ENCODE measurements at places on chromosomes 3 and 15. TPM values are rescaled to one million over a fixed set of nuclear protein-coding genes. Genes with fewer than 3 reads are reported as not detected.

GRCh38 chr3:131543714-131544113 lies 40.9 kb upstream of the MRPL3 start:
- DNase-seq, result peak; percentile 83

- no peak for DNase-seq
Observed at GRCh38 chr3:5583920-5584319, 396.4 kb downstream of the EDEM1 start.

GRCh38 chr3:150242220-150242936 lies 165.7 kb upstream of the TSC22D2 start:
- no peak for DNase-seq

SERPINI2 gene
- not detected for total RNA-seq

DNA sequence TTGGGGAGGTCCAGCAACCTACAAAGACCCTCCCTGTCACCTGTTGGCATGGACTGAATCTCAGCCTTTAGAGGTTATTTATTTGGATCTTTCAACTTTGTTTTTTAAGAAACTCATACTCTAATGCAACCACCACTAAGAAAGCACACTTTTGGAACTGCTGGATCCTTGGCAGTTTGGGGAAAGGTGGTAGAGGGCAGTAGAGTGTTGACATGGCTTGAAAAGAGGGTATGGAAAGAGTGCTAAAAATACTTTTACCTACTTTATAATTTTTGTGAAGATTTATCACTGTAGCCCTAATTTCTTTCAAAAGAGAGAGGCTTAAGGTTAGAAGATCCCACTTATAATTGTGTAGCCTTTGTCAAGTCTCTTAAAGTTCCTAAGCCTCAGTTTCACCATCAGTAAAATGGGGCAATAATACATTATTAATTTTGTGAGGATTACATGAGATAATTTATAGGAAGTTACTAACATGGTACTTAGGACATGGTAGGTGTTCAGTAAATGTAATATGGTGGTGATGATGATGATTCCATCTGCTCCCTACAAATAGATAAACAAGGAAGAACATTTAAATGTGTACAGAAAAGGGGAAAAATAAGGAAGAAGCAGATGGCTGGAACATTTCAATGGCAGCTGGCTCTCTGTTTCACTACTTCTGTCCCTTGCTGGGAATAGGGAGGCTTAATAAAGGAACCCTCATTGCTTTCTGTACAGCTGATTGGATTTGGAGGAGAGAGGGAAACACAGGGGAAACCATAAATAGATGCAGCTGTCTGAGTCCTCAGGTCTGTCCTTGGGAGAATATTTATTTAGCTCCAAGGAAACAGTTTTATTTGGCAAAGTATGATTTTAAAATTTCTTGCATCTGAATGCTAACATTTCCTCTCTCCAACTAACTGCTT lies 208.4 kb upstream of the ADAMTS9 start:
- DNase-seq, result no peak

GRCh38 chr3:55893045-55893664 lies 406.0 kb upstream of the WNT5A start:
- DNase-seq, result no peak

- no peak for DNase-seq
Observed at GRCh38 chr15:89599021-89599420, 23.8 kb downstream of the TICRR start.

DNA sequence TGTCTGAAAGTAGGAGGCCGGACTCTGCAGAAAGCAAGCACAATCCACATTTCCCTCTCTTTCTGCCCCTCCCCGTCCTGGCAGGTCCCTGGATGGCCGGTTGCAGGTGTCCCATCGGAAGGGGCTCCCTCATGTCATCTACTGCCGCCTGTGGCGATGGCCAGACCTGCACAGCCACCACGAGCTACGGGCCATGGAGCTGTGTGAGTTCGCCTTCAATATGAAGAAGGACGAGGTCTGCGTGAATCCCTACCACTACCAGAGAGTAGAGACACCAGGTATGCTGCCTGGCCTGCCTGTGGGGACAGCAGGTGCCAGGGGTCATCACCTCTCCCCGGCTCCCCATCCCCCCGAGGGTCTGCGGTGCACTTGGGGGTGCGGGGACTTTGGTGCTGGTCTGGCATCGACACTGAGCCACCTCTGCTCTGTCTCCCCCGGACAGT lies 89.6 kb downstream of the AAGAB start:
- no peak for DNase-seq

BTD gene
- 11.0 TPM for total RNA-seq

DNA sequence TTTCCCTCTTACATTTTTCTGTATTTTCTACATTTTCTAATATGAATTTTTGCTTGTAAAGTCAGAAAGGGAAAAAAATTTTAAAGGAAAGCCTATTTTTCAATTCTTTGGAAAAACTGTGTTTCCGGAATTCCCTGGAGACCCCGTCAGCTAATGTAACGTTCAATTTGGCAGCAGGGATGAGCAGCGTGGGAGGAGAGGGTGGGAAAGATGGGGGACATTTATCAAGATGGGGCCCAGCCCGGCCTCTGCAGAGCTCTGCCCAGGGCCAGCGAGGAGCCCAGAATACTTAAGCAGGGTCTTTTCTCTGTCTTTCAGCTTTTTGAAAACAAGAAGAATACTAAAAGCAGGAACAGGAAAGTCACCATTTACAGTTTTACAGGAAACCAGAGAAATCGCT lies 129.0 kb downstream of the LRRK1 start:
- no peak for DNase-seq

GRCh38 chr3:114487502-114487901 lies 193.7 kb downstream of the TIGIT start:
- peak; percentile 29 for DNase-seq

DNA sequence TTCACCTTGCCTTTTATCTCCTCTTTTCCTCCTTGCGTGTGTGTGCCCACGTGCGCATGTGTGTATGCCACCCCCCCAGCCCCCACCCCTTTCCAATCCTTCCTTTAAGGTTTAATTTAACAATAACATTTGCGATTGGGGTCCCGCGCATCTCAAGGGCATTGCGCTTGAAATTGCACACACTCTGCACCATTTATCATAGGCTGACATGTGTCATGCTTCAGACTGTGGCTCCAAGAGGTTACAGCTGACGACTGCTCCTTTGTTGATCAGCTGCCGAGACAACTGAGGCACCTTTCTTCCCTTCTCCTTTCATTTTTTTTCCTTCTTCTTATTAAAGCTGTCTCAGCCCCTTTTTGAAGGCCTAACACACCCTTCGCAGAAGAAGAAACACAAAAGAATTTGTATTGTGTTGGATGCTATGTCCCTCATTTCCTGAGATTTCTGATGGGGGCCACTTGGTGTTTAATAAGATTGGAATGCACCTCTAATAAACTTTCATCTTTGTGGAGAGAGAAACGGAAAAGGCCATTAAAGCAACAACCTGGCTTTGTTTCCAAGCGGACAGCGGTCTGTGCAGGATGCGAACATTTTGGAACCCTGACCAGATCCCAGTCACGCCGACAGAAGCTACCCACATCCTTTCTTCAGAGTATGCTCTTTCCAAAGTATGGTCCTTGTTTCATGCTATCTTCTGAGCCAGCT lies 470.1 kb downstream of the MCTP2 start:
- no peak for DNase-seq

DNA sequence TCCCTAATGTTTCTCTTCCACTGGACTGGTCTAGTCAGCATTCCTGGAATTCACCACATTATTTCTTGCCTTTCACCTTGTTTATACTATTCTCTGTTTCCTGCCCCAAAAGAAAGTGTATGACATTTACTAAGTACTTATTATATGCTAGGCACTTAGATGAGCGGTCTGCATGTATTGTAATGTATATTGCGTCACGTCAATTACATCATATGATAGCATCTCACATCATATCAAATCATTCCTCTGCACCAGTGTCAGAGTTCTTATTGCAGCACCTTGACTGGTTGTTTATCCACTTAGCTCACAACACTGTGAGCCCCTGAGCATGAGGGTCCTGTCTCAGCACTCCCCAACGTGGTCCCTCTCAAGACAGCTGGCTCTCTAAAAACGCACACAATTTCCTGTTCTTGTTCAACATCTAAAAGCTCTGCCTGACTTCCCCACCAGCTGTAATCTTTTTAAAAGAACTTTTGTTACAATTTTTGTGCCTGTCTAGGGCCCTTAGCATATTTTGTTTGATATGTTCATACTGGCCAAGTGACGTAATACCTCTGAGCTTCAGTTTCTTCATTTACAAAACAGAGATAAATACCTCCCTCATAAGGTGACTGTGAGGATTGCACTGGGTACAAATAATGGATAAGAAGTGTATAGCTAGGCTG lies 58.8 kb downstream of the ARHGAP31 start:
- DNase-seq, result no peak

DNA sequence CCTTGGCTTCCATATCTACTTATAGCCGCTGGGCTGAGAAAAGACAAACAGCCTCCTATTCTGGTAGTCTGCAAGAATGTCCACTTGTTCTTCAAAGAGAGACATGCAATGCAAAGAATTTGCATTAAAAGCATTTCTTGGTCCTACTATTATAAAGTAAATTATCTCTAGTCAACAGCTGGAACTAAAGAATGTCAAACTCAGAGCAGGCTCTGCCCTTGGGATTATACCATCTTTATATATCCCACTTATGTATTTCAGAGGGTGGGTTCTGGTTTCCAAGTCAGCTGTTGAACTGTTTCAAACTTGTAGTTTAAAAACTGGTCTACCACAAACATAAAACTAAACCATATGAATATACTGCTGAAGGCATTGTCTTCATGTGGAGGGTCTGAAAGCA lies 7.0 kb upstream of the ACTC1 start:
- no peak for DNase-seq

GRCh38 chr15:67108122-67108961 lies 42.9 kb downstream of the SMAD3 start:
- no peak for DNase-seq

DNA sequence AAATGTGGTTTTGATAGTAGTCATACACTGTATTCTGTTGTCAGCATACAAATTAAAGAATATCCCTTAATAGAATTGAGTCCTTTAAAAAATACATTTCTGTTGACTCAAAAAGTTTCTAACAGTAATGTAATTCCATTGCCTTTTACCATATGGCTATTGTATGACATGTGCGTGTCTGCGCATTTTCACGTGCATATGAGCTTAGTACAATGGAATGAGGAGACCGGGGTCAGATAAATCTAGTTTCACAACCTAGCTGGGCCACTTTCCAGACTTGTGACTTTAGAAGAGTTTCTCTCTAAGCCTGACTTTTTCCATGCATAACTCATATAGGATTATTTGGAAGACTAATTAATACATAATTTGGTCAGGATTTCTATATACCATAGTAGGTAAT lies 38.7 kb downstream of the ZBTB38 start:
- no peak for DNase-seq

DNA sequence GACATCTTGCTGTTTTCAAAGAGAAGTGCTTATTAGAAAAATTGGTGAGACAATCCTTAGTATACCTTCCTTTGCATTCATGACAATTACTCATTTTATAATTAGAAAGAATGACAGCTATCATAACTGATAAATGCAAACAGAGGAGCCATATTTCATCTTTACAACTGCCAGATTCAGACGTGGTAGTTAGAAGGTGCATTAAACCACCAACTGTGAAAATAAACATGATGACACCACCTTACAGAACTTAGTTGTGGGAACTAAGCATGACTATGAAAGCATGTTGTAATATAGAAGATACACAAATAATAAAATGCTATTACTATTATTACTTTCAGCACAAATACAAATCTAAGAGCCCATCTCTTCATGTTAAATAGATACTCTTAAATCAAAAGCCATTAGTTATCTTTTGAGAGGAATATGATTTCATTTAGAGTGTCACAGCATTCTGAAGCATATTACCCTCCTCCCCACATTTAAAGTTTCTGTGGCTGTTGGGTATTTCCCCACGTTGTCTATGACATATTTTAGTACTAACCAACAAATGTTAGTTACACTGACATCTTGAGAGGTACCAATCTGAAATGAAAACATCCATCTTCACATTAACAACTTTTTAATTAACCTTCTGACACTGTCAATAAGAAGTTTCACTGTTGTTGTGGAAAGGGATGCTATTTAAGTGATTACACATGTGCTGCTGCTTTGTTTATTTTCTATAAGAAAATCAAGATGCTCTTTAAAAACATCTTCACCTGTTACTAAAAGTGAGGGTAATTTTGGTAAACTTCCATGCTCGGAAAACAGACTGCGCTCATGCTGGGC lies 163.8 kb downstream of the LSAMP start:
- DNase-seq, result no peak

PEX5L gene
- total RNA-seq, result 0.57 TPM

GRCh38 chr3:156559321-156559720 lies 4.4 kb upstream of the SSR3 start:
- no peak for DNase-seq

TLR9 gene
- total RNA-seq, result 0.17 TPM

- no peak for DNase-seq
Observed at GRCh38 chr3:110799271-110799670, 272.3 kb upstream of the NECTIN3 start.

GRCh38 chr3:43515208-43515917 lies 106.4 kb downstream of the ANO10 start:
- DNase-seq, result no peak

All from left ventricle myocardium superior (tissue), 1 donor.